Right atrium auricular region (tissue), 2 donors: ENCODE measurements at places on chromosomes 1 and 21. TPM values are rescaled to one million over a fixed set of nuclear protein-coding genes. Genes with fewer than 3 reads are reported as not detected.

STX12 gene
- 31.6 TPM for total RNA-seq

RAVER2 gene
- 23.2 TPM for total RNA-seq

SH2D1B gene
- total RNA-seq: 0.16 TPM

WLS gene
- 55.8 TPM for total RNA-seq

LRRC39 gene
- total RNA-seq: 142 TPM

NBPF19 gene
- 5.3 TPM for total RNA-seq
